ENCODE measurements at places on chromosomes 11 and 22. TPM values are rescaled to one million over a fixed set of nuclear protein-coding genes. Genes with fewer than 3 reads are reported as not detected.

- no peak for DNase-seq
These were observed 55.2 kb downstream of the KDM2A start for GRCh38 chr11:67174311-67174710.

The OR51E2 gene
- not detected for polyA plus RNA-seq

DNA sequence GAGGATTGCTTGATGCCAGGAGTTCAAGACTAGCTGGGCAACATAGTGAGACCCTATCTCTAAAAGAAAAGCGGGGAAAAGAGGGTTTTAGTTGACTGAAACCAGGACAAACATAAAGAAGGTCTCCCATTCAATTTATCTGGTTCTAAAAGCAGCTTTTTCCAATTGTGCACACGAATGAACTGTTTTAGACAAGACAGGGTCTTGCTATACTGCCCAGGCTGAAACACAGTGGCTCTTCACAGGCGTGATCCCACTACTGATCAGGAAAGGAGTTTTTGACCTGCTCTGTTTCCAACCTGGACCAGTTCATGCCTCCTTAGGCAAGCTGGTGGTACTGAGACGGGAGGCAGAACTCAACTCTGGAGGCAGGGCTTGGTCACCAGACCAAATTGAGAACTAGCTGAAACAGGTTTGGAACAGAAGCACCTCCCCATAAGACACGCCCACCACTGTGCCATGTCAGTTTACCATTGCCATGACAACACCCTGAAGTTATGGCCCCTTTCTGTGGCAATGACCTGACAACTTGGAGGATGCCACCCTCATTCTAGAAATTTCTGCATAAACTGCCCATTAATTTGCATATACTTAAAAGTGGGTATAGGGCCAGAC, 2.8 kb upstream of the NUCB2 start:
- peak; percentile 25 for DNase-seq

GRCh38 chr22:49663311-49663711, 164.4 kb downstream of the BRD1 start:
- no peak for DNase-seq

DNA sequence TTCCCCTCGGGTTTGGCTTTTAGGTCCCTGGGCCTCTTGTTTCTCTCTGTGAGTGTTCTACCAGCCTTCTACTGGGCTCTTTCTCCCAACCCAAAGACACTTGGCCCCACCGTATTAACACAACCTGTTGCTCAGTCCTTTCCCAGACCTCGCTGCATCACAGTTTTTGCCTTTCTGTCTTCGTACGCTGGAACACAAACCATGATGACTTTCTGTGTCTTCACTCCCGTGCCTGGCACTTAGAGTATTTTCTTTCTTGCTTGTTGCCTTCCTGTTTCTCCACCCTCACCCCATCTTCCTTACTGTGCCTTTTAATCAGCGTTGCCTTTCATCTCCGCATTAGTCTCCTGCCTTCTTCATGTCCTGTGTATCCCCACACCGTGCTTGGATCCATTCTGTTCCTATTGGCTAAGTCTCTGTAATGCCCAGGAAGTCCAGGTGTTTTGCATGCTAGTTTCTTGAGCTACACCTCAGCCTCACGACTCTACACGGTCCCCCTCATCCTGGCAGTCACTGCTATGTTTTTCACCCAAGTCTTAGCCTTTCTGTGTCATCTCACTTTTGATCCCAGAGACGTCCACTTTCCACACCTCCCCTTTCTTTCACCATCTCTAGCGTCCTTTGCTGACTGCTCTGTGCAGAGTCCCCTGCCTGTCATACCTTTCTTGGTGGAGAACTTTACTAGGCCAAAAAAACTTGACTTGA, 1.6 kb downstream of the MARK2 start:
- peak; percentile 35 for DNase-seq

DNA sequence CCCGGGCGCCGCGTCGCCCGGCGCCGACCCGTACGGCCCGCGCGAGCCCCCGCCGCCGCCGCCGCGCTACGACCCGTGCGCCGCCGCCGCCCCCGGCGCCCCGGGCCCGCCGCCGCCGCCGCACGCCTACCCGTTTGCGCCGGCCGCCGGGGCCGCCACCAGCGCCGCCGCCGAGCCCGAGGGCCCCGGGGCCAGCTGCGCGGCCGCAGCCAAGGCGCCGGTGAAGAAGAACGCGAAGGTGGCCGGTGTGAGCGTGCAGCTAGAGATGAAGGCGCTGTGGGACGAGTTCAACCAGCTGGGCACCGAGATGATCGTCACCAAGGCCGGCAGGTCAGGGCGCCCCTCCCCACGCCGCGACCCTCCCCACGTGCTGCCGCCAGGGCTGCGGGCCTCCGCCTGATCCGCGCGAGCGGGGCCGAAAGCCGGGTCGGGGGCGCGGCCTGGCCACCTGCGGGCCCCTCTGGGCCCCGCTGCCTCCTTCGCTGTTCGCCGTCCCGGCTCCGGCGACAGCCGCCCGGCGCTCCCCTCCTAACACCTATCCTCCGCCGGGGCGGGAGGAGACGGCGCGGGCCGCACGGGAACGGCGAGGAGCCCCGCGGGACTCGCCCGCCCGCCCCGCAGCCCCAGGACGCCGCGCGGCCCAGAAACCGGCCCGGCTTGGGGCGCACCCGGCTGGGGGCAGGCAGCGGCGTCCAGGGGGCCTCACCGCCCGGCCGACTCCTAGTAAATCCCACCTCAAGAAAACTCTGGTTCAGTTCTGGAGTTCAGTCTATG, 560 bp downstream of the TBX1 start:
- no peak for DNase-seq

DNA sequence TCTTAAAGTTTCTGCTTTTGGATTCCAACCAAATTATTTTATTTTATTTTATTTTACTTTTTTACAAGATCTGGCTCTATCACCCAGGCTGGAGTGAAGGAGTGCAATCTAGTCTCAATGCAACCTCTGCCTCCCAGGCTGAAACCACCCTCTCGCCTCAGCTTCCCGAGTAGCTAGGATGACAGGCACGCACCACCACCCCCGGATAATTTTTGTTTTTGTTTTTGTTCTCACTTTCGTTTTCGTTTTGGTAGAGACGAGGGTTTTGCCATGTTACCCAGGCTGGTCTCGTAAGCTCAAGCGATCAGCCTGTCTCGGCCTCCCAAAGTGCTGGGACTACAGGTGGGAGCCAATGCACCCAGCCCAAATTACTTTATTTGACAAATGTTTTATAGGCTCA, 219.8 kb downstream of the ETS1 start:
- DNase-seq = peak; percentile 68

GRCh38 chr11:86668929-86669328, 3.5 kb downstream of the ME3 start:
- DNase-seq = no peak

GRCh38 chr11:68524681-68525080, 64.1 kb downstream of the PPP6R3 start:
- DNase-seq = no peak

- no peak for DNase-seq
These were observed 144.0 kb downstream of the CRYBB2 start for GRCh38 chr22:25363474-25363873.

The TMA7B gene
- polyA plus RNA-seq = 1.5 TPM

DNA sequence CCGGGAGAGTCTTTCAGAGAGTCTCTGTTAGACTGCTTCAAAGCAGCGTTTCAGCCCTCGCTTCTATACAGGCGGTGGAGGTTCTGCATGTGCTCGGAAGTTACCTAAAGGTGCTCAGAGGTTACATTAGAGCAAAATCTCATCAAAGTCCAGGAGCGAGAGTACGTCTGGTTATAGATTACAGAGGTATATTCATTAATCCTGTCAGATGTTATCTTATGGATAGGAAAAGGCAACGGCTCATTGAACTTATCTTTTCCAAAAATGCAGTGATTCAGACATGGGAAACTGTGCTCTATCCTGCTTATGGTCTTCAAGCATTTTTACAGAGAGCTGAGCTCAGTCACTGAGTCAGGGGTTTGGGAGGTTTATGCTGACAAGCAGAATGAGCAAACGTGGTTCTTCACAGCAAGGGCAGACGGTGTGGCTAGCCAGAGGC, 9.1 kb upstream of the ZBED5 start:
- DNase-seq = no peak

- no peak for DNase-seq
These were observed 68.5 kb downstream of the C2CD3 start for GRCh38 chr11:74102321-74102720.

DNA sequence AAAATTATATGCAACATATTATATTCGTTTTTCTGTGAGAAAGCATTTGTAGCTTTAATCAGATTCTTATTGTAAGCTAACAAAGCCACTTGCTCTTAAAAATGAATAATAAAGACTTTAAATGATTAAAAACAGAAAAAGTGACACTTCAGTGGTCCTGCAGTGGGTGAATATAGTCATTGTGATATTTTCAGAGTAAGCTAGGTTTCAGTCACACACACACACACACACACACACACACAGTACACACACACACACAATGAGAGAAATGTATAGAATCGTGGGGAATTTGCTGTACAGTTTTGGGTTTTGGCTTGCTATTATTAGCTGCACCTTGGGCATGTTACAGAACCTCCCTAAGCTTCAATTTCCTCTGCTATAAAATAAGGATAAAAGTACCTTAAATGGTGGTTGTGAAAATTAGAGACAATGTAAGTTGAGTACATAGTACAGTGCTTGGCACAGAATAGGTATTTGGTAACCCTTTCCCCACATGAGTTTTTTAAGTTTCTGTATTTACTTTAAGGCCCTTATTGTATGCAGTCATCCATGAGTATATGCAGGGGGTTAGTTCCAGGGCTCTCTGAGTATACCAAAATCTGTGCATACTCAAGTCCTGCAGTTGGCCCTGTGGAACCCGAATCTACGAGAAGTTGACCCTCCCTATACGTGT, 39.8 kb downstream of the CSTPP1 start:
- DNase-seq = no peak

- no peak for DNase-seq
These were observed 12.8 kb downstream of the GATD1 start for GRCh38 chr11:764322-765024.

- DNase-seq = no peak
These were observed 124.5 kb upstream of the TMEM45B start for GRCh38 chr11:129691142-129691541.

DNA sequence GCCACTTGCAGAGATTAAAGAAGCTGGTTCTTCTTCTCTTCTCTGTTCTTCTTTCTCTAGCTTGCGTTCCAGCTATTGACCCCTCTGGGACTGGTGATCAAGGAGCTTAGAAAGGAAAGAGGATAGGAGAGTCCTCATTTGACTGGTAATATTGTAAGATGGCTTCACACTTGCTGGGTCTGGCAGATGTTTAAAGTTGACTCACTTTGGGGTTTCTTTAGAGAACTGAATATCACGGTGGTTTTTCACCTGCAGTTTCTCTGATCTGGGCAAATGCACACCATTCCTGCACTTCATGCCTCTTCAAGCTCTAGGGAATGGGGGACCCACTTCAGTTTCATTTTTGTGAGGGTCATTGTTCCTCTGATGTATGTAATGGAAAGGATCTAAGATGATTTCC, 41.8 kb upstream of the DEUP1 start:
- DNase-seq = no peak

- no peak for DNase-seq
These were observed 44.2 kb downstream of the DSCAML1 start for GRCh38 chr11:117752721-117753237.

DNA sequence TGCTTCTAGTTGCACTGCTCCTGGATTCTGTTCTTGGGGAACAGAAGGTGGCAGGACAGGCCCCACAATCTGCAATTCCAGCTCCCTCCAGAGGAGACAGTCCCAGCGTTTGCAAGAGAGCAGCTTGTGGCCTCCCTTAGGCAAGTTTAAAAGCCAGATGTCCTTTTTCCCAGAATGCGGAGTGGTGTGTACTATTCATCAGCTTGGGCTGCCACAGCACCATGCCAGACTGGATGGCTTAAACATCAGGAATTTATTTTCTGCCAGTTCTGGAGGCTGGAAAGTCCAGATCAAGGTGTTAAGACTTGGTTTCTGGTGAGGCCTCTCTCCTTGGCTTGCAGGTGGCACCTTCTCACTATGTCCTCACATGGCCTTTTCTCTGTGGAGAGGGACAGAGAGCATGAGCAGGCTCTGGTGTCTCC, 11.7 kb downstream of the MIAT start:
- DNase-seq = no peak

- no peak for DNase-seq
These were observed 20.0 kb downstream of the SHANK2 start for GRCh38 chr11:71232364-71232763.

GRCh38 chr11:16902781-16903378, 111.3 kb downstream of the PLEKHA7 start:
- peak; percentile 16 for DNase-seq

The CABP4 gene
- polyA plus RNA-seq = 3.2 TPM

- DNase-seq = peak; percentile 34
These were observed 258.3 kb downstream of the ETS1 start for GRCh38 chr11:128328955-128329551.

- no peak for DNase-seq
These were observed 166.0 kb upstream of the RASSF10 start for GRCh38 chr11:12842933-12843636.

DNA sequence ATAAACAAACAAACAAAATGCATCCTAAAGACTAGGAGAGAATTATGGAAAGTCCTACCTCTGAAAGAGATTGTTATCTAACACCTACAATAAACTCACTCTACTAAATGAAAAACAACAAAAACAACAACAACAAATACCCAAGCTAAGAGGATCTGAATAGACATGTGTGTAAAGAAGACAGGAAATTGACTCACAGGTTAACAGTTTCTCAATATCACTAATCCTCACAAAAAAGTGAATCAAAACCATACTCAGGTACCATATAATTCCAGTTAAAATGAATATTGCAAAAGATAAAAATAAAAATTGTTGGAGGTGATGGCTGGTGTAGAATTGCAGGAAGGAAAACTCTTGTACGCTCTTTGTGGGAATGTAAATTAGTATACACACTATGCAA, 110.4 kb upstream of the TOP3B start:
- no peak for DNase-seq

GRCh38 chr11:19267567-19267966, 26.8 kb upstream of the E2F8 start:
- DNase-seq = no peak

GRCh38 chr11:59804061-59804460, 6.5 kb downstream of the MRPL16 start:
- no peak for DNase-seq

The DNAJB7 gene
- polyA plus RNA-seq = not detected

The KCNE3 gene
- polyA plus RNA-seq = 0.35 TPM

- no peak for DNase-seq
These were observed 13.5 kb downstream of the RFPL1 start for GRCh38 chr22:29451863-29452262.

The BCO2 gene
- polyA plus RNA-seq = 1.8 TPM

Data from B cell (primary cell).